ENCODE measurements at places on chromosomes 4 and X.
A peak's percentile ranks its signal among the peaks of the same experiment; 100 is the strongest.

- peak; percentile 11 for DNase-seq
These were observed 518 bp upstream of the CNKSR2 start for GRCh38 chrX:21373637-21374162.

DNA sequence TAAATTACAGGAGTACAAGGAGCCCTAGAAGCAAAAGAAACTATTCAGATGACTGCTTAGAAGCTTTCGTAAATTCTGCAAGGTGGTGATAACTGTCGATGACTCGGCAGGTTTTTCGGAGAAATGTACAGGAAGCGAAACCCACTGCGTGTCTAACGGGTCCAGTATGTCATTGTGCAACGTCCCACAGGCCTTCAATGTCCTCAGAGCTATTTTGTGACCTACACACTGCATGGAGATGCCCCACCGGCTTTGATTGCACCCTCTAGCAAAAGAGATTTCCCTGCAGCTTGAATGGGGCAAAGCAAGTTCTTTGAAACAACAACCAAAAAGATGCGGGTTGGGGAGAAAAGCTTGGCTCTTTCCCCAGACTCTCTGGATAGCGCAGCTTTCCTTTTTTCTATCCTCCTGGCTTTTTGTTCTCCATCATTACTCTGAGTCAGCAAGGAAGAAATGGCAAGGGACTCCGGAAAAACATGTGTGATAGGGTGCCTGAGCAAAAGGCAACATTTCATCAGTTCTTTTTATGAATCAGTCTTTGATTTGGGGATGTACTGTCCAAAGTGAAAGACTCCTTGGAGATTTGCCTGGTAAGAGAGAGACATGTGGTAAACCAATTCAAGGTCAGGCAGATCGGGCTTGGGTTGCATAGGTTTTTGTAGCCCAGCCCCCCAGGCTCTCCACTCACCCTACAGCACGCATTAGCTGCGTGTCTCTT lies 112.0 kb upstream of the TBL1X start:
- no peak for DNase-seq

DNA sequence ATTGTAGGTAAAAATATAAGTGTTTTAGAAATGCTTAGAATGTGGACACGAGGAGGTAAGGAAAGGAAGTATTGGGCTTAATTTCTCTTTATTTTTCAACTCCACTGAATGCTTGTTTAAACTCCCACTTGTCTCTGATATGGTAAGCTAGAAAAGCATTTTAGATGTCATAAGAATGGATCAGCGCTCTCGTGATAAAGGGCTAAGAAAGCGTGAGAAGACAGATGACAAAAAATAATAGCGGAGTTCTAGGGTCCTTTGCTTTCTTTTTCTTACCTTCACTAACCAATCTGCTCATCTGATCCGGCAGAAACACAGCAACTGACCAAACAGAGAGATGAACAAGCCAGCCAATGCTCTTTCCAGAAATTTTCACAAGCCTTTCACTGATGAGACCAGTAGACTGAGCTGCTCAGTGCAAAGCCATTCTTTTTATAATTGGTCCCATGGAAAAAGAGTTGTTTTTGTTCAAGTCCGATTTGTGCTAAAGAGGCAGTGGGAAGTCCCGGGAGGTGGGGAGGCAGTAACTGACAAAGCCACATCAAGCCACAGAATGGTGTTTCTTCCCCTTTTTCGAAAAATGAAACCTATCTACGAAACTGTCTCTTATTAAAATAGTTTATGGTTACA lies at the start of gene TASL:
TSS of gene TASL (minus strand) at position 405 of the 630 bp plus-strand sequence. CDS start 17,411 bp downstream, outside the sequence.
- peak; percentile 3 for DNase-seq

GRCh38 chr4:169628579-169628978 lies 8.2 kb downstream of the CLCN3 start:
- no peak for DNase-seq

GRCh38 chrX:2391869-2392606 lies 108.7 kb downstream of the DHRSX start:
- no peak for DNase-seq

GRCh38 chrX:135973025-135973547 lies 702 bp downstream of the MMGT1 start:
- DNase-seq: no peak

DNA sequence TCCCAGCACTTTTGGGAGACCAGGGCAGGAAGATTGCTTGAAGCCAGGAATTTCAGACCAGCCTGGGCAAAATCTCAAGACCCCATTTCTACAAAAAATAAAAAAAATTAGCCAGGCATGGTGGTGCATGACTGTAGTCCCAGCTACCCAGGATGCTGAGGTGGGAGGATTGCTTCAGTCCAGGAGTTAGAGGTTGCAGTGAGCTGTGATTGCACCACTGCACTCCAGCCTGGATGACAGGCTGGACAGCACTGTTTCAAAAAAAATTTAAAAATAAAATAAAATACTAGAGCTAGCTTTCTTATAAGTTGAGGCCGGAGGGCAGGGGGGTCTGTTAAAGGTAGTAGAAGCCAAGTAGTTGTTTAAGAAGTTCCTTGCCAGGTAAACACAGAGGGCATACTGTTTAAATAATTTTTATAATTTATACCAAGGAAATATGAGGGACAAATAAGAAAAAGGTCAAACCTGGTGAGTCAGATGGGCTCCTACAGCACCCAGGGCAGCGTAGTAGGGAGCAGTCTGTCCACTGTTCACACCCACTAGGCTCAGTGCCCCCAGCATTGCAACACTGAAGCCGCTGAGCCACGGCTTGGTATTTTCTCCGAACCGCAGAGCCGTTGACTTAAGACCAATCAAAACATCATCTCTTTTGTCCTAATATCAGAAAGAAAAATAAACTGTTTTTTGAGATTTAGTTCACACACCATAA lies 17.3 kb downstream of the COQ2 start:
- DNase-seq: no peak

DNA sequence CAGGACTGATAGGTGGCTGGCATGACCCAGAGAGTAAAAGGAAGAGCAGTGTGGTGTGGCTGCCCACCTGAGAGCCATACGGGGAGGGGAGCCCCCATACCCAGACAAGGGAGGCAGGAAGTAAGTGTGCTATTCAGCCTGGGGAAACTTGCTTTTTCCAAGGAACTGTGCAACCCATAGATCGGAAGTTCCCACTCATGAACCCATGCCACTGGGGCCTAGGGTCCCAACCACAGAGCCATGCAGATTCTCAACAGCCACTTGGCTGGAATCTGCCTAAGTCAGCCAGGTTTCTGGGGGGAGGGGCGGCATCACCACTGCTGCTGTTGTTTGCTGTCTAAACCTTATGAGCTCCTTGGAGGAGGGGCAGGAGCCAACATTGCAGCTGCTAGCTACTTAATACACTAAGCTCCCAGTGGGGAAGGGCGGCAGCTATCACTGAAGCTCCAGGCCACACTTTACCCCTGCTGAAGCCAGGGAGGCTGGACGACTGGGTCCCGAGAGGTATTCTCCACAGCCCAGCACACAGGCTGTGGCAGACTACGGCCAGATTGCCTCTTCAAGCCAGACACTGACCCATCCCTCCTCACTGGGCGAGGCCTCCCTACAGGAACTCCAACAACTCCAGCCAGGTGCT lies 410.4 kb downstream of the INPP4B start:
- no peak for DNase-seq

DNA sequence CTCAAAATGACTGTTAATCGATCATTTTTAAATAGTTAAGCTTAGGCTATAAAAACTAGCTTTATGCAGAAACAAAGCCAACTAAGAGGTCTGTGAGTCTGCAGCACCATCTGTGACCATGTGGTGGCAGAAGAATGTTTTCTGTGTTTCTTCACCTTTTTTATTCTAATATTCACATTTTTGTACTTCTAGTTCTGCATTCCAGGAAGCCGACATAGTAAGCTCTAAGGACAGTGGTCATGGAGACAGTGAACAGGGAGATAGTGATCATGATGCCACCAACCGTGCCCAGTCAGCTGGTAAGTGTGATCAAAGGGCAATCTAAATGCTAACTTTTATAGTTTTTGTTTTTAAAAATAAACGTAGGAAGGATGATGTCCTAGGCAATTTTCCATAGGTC lies 5.6 kb downstream of the PCDH10 start:
- no peak for DNase-seq

DNA sequence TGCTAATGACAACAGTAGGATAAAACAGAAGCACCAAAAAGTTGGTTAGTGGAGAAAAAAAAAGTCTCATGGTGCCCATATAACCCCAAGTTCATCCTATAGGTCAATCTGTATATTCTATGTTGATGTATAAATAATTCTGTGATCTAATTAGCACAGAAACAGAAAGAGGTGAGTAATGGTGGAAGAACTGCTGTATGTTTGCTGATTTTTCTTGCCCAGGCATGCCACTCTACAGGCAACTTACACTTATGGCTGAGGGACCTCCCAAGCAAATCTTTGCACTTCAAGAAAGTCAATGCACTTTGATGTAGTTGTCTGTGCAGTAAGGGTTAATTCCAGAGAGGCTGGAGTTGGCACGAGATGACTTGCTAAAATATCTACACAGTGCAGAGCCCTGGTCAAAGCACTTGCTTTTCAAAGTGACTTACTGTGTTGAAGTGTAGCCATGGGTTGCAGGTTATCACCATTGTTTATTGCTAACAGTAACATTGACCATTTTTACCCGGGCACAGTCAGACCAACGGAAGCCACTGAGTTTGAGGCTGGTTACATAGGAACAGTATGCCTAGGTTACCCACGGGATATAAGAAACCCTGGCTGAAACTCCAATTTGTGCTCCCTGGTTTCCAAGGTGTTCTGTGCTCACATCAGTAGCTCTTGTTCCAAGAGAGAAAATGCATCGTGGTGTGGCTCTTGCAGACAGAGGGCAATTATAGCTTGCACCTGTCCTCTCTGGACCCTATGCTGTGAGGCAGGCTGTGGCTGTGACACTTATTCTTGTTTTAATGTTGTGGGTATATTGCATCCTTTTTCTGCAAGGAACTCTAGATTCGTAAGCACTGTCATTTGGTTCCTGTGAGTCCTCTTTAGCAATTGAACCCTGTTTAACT lies 141.3 kb upstream of the FTHL17 start:
- no peak for DNase-seq

DNA sequence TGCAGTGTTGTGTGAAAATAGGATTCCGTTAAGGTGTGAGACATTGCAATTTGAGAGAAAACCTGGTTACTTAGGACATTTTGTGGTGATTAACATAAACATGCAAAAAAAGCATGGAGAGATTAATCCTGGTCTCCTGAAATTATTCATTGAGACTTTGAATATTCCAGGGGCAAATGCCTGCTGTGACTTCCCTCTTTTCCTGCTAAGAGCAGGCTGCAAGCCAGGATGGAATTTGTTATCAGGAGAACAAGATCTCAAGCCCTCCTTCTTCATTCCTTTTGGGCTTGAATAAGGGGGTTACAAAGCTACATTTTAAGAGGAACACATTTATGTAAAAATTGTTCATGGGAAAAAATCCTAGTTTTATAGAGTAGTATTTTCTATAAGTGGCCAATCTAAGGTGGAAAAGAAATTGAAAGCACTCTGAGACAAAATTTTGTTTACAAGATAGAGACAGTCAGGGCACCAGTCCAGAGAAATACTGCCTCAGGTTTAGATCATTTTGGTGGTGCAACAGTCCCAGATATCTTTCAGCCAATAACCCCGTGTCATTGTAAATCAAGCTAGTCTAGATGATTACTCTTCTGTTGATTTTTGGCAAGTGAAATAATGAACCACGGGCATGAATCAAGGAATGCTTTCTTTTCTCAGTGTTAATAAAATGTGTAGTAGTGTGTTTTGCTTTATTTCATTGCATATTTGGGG lies 1528.3 kb upstream of the AGA start:
- no peak for DNase-seq

DNA sequence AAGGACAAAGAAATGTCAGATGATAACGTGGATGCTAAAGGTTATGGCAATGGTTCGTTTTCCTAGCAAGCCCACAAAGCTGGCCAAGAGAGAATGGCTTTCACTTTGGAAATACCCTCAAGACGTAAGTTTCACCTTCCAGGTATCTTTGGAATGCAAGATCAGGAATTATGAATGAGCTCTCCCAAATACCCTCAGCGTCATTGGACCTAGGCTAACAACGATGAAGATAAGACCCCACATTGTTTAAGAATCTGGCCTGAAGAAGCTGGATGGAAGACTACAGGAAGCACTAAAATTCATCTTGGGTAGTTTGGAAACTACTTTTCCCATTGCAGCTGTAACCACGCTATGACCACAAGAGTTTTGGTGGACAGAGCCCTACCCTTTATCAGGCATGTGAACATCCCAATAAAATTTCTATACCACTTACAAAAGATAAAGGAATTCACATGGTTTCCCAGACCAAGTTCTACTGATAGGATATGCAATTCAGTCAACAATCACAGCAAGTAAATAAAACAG lies 111.9 kb downstream of the KDR start:
- no peak for DNase-seq

GRCh38 chr4:111945014-111945413 lies 200.2 kb upstream of the FAM241A start:
- no peak for DNase-seq

GRCh38 chrX:120015145-120016067 lies 62.1 kb downstream of the RHOXF2B start:
- no peak for DNase-seq

DNA sequence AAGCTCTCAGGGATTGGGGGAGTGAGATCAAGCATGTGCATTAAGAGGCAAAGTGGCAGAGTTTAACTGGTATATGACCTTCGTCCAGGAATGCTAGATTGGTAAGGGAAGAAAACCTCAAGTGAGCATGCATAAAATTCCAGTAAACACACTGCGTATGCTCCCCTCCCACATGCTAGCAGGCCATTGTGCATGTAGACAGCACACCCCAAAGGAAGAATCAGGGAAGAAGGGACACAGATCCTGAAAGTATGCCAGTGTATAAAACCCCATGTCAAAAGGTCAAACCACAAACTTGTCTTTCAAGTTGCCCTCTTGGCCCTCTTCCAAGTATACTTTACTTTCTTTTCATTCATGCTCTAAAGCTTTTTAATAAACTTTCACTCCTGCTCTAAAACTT lies 405.2 kb upstream of the CNKSR2 start:
- DNase-seq: no peak

DNA sequence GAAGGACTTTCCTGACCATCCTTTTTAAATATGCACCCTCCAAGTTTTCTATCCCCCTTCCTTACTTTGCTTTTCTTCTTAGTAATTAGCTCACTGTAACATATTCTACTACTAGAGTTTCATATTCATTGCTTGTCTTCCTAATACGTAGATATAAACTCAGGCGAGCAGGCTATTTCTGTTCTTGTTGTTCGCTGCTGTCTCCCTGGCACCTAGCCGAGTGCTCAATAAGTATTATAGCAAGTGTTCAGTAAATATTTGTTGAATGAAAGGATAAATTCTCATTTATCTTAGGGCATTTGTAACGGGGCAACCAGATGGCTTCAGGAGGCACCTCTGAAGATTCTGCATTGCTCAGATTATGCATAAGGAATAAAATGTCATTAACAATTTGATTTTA lies 6.8 kb upstream of the RHOH start:
- no peak for DNase-seq

GRCh38 chrX:152573866-152574265 lies 63.8 kb upstream of the GABRQ start:
- DNase-seq: no peak

- no peak for DNase-seq
These were observed 241.9 kb upstream of the NDST4 start for GRCh38 chr4:115355329-115355728.

- no peak for DNase-seq
These were observed 20.7 kb downstream of the PSAPL1 start for GRCh38 chr4:7414046-7414445.
